Activated naive CD4-positive, alpha-beta T cell treated with anti-CD3 and anti-CD28 coated beads, Interleukin-2, amount 50 U/mL, for 72 hours (primary cell): ENCODE measurements at places on chromosomes 7 and 10. TPM values are rescaled to one million over a fixed set of nuclear protein-coding genes. Genes with fewer than 3 reads are reported as not detected.

GRCh38 chr10:113003052-113003451, 53.0 kb downstream of the TCF7L2 start:
- no peak for DNase-seq

GRCh38 chr7:7769710-7770627, 51.6 kb upstream of the RPA3 start:
- no peak for DNase-seq

GRCh38 chr10:113959383-113959760, 84.3 kb upstream of the ADRB1 start:
- no peak for DNase-seq

GRCh38 chr7:1567896-1568510, 1.8 kb downstream of the PSMG3 start:
- no peak for DNase-seq

DNA sequence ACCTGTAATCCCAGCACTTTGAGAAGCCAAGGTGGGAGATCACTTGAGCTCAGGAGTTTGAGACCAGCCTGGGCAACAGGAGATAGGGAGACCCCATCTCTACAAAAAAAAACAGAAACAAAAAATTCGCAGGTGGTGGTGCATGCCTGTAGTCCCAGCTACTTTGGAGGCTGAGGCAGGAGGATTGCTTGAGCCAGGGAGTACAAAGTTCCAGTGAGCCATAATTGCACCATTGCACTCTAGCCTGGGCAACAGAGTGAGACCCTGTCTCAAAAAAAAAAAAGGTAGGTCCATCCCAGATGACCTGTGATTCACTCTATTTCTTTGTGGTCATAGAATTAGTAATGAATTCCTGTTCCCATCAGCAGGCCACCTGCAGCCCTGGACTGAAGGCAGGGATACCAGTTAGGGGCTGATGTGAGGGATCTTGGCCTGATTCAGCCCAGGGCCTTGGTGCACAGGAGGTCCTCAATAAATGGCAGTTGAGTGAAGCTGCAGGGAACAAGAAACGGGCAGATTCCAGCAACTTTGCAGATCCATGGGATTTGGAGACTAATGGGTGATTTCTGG, at the start of gene MYH16:
MYH16 (plus strand) TSS at position 364 of the 570 bp plus-strand sequence.
- no peak for DNase-seq

DNA sequence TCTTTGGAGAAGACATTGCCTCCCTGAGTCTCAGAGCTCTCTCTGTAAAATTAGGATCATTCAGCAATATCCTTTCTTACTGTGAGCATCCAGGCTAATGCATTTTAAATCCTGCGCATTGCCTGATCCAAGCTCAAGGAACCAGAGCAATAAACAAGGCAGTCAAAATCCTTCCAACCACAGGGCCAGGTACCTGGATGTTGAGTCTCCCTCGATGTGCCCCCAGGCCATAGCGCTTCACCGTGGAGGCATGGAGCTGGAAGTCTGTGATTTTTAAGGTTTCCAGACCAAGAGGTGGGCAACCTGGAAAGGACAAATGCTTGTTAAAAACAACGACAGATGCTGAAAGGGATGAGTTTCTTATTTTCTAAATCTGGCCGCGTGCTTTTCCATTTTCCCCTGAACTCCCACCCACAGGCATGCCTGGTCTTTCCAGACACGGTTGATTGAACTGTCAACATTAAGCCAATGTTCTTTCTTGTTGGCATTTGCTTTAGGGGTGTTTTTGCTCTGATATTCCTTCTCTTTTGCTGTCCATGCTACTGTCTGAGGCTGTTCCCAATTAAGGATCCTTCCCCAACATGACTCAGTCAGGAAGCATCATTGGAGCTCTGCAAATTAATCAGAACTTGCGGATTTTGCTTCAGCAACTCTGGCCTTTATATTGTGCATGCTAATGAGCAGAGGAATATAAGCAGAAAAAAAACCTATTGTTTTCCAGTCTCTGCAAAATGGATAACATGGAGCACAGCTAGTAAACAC, 29.0 kb downstream of the CPXM2 start:
- DNase-seq = no peak

- DNase-seq = no peak
Observed at GRCh38 chr10:47339186-47339735, 8.9 kb upstream of the RBP3 start.

- no peak for DNase-seq
Observed at GRCh38 chr7:99112097-99112496, 31.8 kb downstream of the SMURF1 start.

Gene ITGA8
- total RNA-seq = not detected

Gene PLXNA4
- 0.41 TPM for total RNA-seq

Gene PDE1C
- not detected for total RNA-seq

Gene CLEC5A
- total RNA-seq = not detected

Gene LRRC18
- not detected for total RNA-seq

Gene TUBAL3
- total RNA-seq = not detected

Gene ZSCAN25
- total RNA-seq = 30.7 TPM

Gene ANXA8
- total RNA-seq = not detected

Gene SPDYE1
- total RNA-seq = not detected
